ENCODE measurements at places on chromosomes 13 and 19.

GRCh38 chr13:110289174-110289573 lies 17.8 kb downstream of the COL4A1 start:
- no peak for DNase-seq

- DNase-seq, result no peak
These were observed 22.6 kb downstream of the NOSIP start for GRCh38 chr19:49557641-49558325.

DNA sequence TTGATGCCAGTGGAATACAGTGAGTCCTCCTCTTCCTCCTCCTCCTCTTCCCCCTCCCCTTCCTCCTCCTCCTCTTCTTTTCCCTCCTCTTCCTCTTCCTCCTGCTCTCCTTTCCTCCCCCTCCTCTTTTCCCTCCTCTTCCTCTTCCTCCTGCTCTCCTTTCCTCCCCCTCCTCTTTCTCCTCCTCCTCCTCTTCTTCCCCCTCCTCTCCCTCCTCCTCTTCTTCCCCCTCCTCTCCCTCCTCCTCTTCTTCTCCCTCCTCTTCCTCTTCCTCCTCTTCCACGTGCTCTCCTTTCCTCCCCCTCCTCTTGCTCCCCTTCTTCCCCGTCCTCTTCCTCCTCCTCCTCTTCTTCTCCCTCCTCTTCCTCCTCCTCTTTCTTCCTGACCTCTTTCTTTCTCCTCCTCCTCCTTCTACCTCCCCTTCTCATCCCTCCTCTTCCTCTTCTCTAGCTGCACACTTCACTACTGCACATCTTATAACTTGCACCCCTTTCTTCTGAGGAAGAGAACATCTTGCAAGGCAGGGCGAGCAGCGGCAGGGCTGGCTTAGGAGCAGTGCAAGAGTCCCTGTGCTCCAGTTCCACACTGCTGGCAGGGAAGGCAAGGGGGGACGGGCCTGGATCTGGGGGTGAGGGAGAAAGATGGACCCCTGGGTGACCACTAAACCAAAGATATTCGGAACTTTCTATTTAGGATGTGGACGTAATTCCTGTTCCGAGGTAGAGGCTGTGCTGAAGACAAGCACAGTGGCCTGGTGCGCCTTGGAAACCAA lies 5.6 kb downstream of the PDX1 start:
- DNase-seq, result no peak

DNA sequence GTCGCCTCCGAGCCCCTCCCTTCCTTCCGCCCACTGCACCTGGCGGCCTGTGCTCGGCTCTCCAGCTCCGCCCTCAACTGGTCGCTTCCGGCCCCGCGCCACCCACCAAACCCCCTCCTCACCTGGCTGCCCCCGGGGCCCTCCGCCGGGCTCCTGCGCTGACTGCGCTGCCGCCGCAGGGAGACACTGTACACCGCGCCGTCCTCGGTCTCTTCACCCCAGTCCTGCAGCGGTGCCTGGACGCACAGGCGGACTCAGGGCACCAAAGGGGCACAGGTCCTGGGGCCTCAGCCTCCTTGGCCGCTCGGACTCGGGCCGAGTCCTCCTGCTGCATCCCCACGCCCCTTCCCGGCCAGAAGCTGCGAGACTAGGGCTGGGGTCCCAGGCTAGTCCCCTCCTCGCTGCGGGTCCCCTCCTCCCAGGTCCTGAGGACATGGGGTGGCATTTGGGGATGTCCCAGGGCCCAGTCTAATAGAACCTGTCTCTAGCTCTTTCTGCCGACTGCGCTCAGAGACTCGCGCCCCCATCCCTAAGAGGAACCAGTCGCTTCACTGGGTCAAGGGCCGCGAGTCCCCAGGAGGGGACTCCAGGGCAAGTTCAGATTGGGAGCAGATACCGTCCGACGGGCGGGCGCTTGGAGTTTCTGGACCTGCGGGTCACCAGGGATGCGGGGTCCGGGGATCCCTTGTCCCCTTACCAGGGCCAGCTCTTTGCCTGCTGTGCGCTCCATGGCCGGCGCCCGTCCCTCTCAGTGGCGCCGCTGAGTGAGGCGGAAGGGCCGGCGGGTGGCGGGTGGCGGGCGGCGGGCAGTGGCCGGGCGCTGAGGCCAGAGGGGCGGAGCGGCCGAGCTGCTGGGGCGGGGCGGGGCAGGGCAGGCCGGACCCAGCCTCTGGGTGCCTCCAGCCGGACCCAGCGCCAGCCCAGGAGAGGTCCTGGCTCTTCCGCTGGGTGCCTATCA lies at the start of gene RGL3:
Gene RGL3, minus strand, starts transcription at position 766 of the 958 bp plus-strand sequence. Its CDS starts 36 bp downstream, at position 730.
- DNase-seq, result no peak

DNA sequence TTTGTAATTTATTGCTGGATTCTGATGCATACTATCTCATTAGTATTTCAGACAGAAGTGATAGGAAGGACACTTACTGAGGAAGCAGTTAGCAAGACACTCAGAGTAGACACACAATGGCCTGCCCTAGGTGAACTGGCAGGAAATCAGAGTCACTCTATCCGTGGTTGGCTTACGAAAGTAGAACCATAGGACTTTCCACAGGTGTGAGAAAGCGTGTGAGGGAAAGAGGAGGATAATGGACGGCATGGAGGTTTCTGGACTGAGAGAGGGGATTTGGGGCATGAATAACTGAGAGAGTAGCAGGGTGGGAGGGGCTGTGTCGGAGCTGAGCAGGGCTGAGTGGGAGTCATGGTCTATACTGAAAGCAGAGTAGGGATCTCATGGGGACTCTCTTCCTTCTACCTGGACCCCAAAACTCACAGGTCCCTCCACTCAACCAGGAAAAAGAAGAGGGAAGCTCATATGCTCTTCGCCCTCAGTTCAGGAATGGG lies 18.7 kb upstream of the EID2 start:
- no peak for DNase-seq

DNA sequence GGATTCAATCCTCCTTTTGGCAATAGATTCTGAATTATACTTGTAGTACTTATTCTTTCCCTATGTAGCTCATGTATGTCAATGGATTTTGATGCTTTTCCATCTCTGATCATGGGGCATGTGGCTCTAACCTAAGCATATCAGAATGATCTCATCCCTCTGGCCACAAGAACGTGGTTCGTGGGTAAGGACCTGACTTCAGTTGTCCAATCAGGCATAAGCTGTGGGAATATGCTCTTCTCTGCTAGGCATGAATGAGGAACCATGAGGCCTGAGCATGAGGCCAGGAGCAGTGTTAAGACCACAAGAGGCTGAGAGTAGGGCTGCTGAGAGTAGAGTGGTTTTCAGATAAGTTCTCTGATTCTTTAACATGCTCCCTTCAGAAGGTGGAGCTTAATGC lies 292.4 kb upstream of the TSHZ3 start:
- DNase-seq, result no peak

GRCh38 chr13:59531571-59532091 lies 632.1 kb downstream of the DIAPH3 start:
- DNase-seq, result peak; percentile 46
